Fibroblast of upper back skin (primary cell): ENCODE measurements at places on chromosomes 6 and 20.
A peak's percentile ranks its signal among the peaks of the same experiment; 100 is the strongest.

DNA sequence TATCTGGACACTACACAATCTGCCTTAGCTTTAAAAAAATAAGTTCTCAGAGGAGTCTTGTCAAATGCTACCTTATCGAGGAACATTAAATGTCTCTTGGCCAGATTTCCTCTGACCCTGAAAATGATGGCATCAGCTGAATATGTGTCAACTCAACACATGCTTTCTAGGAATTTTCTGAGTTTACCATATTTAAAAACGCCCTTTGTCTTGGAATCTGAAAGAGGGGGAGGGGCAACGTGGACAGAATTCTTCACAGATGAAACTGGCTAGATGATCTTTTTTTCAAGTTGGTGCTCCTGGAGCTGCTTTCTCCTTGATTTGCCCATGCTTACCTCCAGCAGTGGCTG lies 5.1 kb downstream of the SOX4 start:
- DNase-seq, result peak; percentile 53

GRCh38 chr6:157946865-157947532 lies 34.7 kb upstream of the SYNJ2 start:
- peak; percentile 16 for DNase-seq

GRCh38 chr6:168060521-168060931 lies 18.5 kb downstream of the FRMD1 start:
- peak; percentile 50 for DNase-seq

DNA sequence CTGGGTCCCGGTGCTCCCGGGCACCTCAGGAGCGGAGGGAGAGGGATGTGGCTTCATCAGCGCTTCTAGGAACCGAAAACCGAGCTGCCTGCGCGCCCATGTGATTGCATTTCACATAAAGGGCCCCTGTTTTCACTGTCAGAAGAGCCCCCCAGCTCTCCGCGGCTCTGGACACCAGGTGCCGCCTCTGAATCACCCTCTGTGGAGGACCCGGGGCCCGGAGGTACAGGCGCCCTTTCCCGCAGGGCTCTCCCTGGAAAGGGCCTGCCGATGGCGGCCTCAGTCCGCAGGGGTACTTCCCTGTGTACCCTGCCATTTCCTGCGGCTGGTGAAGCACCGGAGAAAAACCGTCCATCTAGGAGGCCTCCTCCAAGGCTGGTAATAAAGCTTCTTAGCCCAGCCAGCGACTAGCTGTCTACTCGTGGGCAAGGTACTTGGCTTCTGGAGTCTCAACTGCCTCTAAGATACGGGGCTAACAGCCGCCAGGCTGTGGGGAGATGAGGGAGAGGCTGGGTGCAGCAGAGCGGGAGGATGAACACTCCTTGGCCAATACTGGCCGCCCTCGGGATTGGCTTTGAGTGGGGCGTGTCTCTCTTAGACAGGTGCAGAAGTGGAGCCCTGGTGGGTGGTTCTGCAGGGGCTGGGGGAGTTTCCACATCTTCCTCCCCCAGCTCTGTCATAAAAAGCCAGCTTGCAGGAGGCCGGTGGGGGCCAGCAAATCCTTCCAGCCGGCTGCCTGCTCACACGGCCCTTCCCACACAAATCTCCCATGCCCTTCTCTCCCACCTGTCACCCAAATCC lies 1.6 kb downstream of the PPP1R16B start:
- no peak for DNase-seq

DNA sequence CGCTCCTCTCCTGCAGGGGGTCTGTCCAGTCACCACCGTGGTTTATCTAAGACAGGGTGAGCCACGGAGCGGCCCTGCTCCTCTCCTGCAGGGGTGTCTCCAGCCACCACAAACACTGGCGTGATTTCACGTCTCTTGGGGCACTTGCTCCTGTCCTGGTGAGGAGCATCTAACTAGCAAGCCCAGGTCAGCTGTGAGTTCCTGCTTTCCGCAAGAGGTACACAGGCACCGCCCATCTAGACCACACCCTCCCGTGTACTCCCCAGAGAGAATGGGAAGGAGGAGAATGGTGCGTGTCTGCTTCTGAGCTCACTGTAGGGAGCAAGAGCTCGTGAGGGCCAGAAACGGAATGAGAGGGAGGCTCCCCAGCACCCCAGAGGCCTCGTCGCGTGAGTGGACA lies 40.7 kb downstream of the DACT2 start:
- DNase-seq, result no peak

GRCh38 chr6:87762116-87762515 lies 60.1 kb upstream of the AKIRIN2 start:
- no peak for DNase-seq

- DNase-seq, result peak; percentile 60
Measured at GRCh38 chr6:44257025-44257752, at the start of gene SLC35B2. SLC35B2 (minus strand) TSS chr6:44257528; CDS start chr6:44257410, 118 bp downstream.

- peak; percentile 65 for DNase-seq
Measured at GRCh38 chr6:111357705-111358104, 125.3 kb downstream of the REV3L start.

DNA sequence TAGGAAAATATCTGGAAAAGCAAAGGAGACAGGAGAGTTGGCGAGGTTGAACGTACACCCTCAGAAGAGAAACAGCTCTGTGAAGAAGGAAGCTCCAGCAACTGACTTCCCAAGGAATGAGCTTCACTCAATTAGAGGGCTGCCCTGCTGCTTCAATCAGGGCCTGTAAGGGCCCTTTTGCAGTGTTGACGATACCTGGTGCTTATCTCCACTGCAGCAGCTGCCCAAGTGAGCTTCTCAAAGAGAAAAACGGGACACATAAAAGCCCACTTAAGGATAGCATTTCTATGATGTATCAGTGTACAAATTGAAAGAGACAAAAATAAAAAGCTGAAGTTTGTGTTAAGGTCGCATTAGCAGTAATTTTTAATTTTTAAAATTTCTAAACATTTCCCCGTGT lies 16.4 kb downstream of the SEC63 start:
- DNase-seq, result no peak

- DNase-seq, result no peak
Measured at GRCh38 chr6:63180367-63180766, 30.9 kb upstream of the FKBP1C start.

GRCh38 chr6:112058243-112059032 lies 4.5 kb downstream of the CCN6 start:
- no peak for DNase-seq

GRCh38 chr6:132107896-132108295 lies 156.7 kb upstream of the CCN2 start:
- DNase-seq, result no peak

DNA sequence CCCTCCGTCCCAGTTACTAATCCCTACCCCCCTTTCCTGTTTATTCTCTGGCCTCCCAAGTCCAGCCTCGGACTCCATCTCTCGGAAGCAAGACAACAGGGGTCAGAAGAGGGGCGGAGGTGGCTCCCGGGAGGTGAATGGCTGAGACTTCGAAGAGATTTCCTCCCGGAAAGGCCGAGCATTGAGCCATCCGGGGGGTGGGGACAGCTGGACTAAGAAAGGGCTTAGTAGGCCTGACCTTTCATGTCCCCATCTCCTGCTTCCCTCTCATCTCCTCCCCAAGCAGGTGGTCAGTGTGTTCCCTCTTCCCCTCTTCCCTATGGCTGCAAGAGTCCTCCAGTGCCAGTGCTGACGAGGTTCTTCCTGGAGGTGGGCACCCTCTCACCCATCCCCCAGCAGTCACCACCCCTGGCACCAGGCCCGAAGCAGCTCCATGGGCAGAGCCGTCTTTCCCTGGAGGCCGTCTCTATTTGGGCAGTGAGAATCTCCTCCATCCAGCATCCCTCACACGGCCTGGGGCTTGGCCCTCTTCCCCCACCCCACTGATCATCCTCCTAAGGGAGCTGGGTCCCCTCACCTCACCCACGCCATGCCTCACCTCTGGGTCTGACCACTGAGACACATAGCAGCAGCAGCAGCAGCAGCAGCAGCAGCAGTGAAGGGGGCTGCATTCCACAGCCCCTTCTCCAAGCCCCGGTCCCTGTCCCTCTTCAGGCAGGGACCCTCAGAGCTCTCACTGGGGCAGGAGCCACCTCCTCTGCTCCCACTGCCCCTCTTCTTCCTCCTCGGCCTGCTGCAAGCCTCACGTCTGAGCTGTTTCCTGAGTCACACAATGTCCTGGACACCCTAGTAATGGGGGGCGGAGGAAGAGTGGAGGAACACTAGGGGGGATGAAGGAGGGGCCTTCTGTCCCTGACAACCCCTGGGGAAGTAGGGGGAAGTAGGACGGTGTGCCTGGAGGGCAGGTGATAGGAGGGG lies at the start of gene NOTCH4:
Gene NOTCH4, minus strand, starts transcription at position 810 of the 978 bp plus-strand sequence. Its CDS starts 139 bp downstream, at position 671.
- no peak for DNase-seq

DNA sequence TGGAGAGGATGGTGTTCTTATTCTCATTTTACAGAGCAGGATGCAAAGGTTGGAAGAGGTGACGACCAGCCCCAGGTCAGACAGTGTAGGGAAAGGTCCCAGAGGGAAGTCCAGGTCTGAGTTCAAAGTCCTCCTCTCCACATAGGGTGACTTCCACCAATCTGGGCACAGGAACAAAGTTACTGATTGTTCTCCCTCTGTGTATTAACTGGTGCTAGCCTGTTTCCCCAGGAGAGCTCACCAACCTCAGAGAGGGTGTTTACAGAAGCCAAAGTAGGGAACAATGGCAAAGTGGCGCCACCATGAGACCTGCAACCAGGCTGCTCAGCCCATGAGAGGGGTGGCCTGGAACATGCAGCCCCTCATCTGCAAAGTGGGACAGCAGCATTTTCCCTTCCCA lies 16.8 kb upstream of the SIRPB1 start:
- DNase-seq, result no peak

GRCh38 chr6:163176097-163176496 lies 238.4 kb upstream of the QKI start:
- DNase-seq, result no peak

GRCh38 chr6:157558049-157558448 lies 177.1 kb downstream of the ZDHHC14 start:
- DNase-seq, result no peak

- peak; percentile 48 for DNase-seq
Measured at GRCh38 chr6:157184202-157185015, 138.9 kb downstream of the TMEM242 start.

DNA sequence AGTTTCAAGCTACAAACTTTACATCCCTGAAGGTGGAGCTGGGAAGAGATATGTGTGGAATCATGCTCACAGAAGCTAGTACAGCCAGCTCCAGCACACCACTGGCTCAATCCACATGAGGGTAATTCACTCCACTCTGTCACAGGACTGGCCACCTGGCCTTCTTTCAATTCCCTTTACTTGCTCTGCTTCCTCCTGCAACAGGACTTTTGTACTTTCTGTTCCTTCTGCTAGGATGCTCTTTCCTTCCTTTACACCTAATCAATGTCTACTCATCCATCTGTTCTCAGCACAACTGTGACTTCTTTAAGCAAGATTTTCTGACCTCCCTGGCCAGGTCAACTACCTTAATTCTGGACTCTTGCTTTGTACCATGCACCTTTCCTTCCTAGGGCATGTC lies 39.4 kb upstream of the MYB start:
- no peak for DNase-seq

DNA sequence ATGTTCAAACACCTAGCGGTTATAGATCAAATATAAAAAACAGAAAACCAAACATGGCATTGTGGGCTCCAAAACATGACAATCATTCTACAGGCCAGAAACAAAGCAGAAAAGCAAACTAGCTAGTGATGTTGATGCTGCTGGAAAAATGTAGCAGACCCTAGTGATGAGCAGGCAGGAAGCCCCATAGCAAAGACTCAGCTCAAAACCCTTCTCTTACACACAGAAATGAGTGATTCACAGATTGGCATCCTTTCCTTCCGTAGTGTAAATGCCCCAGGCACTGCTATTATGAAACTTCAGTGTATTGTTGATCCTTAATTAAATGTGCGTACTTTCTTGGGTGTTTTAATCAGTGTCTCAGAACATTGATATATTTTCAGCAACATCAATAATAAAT lies 425.1 kb downstream of the UTRN start:
- DNase-seq, result peak; percentile 82

- no peak for DNase-seq
Measured at GRCh38 chr6:138562691-138563090, 63.4 kb upstream of the NHSL1 start.
